SK-N-SH (cell line): ENCODE measurements at places on chromosomes 6 and 20. TPM values are rescaled to one million over a fixed set of nuclear protein-coding genes. Genes with fewer than 3 reads are reported as not detected.
A peak's percentile ranks its signal among the peaks of the same experiment; 100 is the strongest.

Gene HEY2
- polyA plus RNA-seq, result not detected in 2 replicates

Gene ZFAND3
- 12.9 and 16.7 TPM in 2 replicates for polyA plus RNA-seq

Gene EYS
- 0.05 TPM in 1 of 2 replicates, not detected in the other for polyA plus RNA-seq

Gene RAB44
- polyA plus RNA-seq, result 0.10 and 0.12 TPM in 2 replicates

Gene PTK6
- polyA plus RNA-seq, result 0.07 and 0.13 TPM in 2 replicates

Gene CDH26
- 0.03 and 0.13 TPM in 2 replicates for polyA plus RNA-seq

DNA sequence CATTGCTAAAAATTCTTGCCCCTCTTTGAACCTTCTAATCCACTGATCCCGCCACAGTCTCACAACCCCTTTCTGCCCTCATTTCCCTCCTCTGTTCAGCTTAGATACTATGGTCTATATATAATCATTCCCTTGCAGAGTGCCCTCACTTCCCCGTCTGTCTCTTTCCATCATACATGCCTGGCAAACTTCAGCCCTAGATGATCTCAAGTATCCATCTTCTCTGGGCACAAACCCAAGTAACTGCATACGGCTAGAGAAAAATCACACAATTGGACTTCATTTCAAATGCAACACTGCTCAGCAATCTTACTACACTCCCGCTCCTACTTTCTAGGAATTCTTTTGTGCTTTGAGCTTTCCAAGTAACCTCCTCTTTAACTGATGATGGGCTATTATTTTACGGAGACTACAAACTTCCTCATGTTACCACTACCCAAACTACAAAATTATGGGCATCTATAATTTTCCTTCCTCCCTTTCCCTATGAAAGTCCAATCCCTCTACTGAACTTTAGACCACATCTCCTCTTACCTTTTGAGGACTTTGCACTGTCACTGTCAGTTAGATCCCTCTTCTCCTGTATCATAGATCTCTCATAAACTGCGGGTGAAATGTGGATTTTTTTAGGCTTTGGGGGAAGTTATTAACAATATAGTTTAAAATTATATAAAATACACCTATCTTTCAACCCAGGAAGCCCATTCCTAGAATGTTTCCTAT, 135.6 kb downstream of the BTBD9 start:
- no peak for DNase-seq

GRCh38 chr6:22421198-22421597, 124.4 kb upstream of the PRL start:
- DNase-seq, result no peak

DNA sequence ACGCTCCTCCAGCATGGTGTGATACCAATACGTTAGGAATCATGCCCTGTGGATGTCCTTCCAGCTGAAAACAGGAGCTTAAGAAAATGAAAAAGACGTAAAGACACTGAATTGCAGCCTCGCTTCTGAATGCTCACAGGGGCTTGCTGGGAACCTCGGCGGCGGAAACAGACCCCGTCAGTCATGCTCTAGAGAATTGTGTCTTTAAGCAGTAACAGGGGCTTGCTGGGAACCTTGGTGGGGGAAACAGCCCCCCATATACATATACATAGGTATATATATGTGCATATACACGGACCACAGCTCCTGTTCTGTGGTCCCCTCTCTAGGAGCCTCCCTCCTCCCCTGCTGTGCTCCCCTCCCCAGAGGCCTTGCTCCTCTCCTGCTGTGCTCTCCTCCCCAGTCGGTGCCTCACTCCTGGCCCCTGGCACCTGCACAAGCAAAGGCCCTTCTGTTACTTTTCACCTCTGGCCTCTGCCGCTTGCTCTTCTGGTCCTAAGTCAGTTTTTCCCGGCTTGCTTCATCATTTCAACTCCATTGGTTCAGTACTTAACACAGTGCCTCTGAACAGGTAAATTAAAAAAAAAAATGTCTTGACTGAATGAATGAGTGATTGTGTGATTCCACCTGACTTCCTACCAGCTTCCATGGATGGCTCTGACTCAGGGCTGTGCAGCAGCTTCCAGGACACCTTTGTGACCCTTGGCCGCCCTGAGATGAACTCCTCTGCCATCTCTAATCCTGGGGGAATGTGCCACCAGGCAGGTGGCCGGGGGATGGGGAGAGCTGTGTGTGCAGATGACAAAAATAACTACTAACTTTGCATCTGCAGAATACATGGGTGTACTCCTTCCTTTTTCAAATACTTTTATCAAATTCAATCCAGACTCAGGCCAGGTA, 246.1 kb downstream of the SMOC2 start:
- no peak for DNase-seq

GRCh38 chr6:32658268-32658897, 8.1 kb downstream of the HLA-DQB1 start:
- DNase-seq, result no peak

DNA sequence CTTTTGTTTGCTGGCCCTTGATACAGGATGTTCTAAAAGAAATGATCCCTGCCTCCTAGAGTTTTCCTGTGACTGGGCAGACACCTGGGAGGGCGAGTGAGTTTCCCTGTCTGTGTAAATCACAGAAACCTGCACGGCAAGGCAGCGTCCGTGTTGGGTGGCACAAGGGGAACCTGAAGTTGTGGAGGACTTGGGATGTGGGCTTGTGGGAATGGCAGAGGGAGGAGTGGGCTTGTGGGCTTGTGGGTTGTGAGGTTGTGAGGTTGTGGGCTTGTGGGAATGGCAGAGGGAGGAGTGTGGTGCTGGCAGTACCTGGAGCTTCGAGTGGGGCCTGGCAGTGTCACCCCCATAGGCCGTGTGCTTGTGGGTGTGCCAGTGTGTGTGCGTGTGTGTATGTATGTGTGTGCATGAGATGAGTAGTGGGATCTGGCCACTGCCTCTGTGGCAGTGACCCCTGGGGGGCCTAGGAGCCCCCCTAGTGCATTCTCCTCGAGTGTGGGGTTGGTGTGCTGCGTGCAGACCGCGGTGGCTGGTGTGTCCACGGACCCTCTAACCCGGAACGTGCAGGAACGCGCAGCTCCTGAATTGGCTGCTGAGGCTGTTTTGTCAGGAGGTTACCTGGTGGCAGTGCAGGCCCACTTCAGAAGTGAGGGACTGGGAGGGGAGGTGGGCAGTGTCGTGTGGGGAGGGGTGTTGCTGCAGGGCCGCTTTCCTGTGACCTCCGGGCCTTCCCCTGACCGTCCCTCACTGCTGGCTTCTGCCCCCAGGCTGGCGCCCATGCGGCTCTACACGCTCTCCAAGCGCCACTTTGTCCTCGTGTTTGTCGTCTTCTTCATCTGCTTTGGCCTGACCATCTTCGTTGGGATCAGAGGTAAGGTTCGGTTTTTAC, 13.0 kb downstream of the TMEM181 start:
- DNase-seq, result no peak

DNA sequence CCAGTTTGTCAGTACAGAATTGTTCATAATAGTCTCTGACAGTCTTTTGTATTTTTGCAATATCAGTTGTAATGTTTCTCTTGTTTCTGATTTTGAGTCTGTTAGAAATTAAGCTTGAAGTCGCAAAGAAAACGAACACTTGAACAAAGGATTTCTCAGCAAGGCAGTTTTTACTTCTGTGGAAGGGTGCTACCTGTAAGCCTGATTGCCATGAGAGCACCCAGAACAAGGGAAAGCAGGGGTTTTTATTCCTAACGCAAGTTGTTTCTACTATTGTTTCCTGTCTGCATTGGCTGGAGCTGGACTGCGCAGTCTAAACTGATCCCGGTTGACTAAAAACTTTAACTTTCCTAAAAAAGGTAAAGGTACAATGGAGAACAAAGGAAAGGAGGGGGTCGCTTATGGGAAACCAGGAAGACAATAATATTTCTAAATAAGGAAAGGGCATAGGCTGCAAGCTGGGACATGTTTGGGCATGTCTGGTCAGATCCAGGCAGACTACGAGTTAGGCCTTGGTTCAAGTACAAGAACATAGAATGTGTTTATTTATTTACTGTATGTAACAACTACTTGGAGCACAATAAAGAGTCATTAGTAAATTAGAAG, 28.5 kb downstream of the HLA-B start:
- no peak for DNase-seq

GRCh38 chr20:59858425-59858824, 75.0 kb downstream of the SYCP2 start:
- DNase-seq, result no peak

DNA sequence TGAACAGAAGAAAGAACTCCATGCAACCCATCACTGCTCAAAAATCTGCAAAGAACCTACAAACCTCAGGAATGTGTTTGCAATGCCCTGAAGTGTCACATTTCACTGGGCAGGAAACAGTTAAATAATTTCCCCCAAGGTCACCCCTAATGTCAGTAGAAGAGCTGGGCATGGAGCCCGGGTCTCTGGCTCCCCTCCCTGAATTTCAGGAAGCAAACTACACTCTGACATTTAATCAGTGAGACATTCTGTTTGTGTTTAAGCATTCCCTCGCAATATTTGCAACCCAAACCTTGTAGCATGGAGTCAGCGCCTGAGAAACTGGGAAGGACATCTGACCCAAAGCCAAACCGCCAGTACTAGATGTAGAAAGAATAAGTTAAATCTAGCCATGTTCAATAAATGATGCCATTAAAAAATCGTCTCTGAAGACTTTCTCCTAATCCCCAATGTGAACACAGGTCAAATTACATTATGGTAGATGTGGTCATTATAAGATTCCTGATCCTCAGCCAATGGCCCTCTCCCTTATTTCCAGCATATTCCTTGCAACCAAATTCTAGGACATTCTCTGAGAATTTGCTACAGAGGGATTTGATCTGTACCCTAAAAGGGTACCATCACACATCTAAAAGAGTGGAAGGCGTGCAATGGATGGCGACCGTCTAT, 91.2 kb upstream of the ADTRP start:
- no peak for DNase-seq

DNA sequence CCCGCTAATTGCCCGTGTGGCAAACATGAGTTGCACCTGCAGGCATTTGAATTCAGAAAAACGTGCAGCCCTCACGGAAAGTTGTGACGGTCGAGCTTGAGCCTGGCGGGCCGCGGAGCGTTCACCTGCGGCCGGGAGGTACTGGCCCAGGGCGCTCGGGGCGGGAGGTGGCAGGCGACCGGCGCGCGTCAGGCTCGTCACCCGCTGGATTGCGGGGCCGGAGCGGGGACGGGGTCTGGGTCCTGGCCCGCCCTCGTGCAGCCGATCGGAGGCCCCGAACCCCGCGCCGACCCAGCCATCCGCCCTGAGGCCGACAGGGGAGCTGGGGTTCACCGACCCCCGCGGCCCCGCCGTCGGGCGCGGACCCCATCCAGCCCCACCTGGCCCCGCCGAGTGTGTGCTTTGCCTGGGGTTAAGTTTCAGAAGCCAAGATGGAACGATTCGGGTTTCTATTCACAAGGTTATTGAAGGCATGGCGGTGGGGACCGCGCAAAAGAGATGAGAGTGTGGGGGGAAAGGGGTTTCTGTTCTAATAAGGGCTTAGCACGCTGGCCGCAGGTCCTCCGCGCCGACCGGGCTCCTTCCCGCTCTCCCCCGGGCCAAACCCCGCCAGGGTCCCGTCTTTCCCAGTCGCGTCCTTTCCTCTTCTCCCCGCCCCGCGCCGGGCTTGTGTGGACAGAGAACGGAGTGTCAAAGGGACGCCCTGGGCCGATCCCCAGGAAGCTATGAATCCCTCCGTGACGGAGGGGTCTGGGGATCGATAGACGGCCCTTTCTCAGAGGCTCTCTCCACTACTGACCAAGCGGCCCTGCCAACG, 1.6 kb upstream of the HEY2 start:
- DNase-seq, result peak; percentile 52

DNA sequence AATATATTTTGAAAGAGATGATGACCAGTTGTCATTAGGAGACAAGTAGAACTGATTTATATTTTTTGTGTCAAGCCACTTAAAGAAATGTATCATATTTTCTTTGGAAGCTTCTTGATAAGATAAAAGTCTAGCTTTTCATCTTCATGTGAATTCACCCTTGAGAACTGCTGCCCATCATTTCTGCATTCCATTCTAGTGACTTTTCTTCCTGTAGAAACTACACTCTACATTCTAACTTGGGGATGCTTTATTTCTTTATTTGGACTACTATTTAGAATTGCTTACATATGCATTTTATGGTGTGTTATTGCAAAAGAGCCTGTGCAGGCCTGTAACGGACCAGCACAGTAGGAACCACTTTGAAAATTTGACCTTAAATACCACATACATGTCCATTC, 335.0 kb upstream of the KCNQ5 start:
- no peak for DNase-seq

GRCh38 chr6:147158881-147159280, 45.3 kb upstream of the STXBP5 start:
- DNase-seq, result no peak

GRCh38 chr6:30020626-30021025, 40.4 kb upstream of the POLR1H start:
- DNase-seq, result no peak

DNA sequence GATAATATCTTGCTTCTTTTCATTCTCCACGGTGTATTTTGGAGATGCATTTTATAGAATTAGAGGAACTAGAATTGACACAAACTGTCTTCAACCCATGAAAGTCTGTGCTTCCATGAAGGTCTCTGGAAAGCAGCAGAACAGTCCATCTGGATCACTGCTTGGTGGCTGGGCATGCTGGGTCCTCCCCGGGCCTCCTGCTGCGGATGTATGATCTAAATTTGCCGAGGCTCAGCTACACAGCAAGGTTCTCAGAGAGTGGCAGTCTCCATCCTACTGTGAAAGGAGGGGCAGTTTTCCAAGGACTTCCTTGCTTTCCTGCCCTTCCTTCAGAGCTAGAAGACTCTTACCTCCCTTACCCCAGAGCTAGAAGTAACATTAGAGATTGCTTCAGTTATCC, 15.1 kb downstream of the PKIG start:
- DNase-seq, result no peak

GRCh38 chr6:149129371-149130077, 188.0 kb upstream of the TAB2 start:
- DNase-seq, result no peak

DNA sequence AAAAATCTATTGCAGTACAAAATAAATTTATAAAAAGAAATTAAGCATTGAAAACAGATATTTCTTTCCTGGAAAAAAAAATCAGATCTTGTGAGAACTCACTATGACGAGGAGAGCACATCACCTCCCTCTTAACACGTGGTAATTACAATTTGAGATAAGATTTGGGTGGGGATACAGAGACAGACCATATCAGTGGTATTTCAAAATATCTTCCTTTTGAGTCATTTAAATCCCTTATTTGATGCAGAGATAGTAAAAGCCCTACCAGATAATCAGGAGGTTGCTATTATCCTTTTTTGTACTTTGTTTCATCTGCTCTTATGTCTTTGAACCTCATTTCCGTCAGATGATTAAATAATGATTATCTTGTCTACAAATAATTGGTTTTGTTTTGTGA, 800.4 kb downstream of the KIF16B start:
- no peak for DNase-seq
